ENCODE measurements at places on chromosomes 2 and 18. TPM values are rescaled to one million over a fixed set of nuclear protein-coding genes. Genes with fewer than 3 reads are reported as not detected.

The PPP1R1C gene
- total RNA-seq, result 14.5 TPM

The DNER gene
- total RNA-seq, result 28.4 TPM

The ILKAP gene
- 17.6 TPM for total RNA-seq

The LRRC30 gene
- not detected for total RNA-seq

The OSR1 gene
- total RNA-seq, result 12.5 TPM

The ARHGAP28 gene
- total RNA-seq, result 3.0 TPM

The C2orf78 gene
- not detected for total RNA-seq

The SERPINB11 gene
- not detected for total RNA-seq

The TPO gene
- 2.7 TPM for total RNA-seq

The PAX8 gene
- 1.2 TPM for total RNA-seq

The TRAPPC8 gene
- 33.8 TPM for total RNA-seq

The CD8A gene
- total RNA-seq, result 0.39 TPM

The POU3F3 gene
- 0.79 TPM for total RNA-seq

The GBX2 gene
- not detected for total RNA-seq

The ACMSD gene
- not detected for total RNA-seq

The ALPG gene
- not detected for total RNA-seq

The DSEL gene
- total RNA-seq, result 6.8 TPM

The GMCL1 gene
- total RNA-seq, result 5.4 TPM

The COX5B gene
- 1,312 TPM for total RNA-seq

The MPPE1 gene
- 18.7 TPM for total RNA-seq

The CNTNAP5 gene
- total RNA-seq, result not detected

The EVA1A gene
- 0.47 TPM for total RNA-seq

The GCG gene
- total RNA-seq, result not detected

The SEMA4C gene
- 23.3 TPM for total RNA-seq

The DSC2 gene
- total RNA-seq, result 19.5 TPM

The CAPN14 gene
- 0.16 TPM for total RNA-seq

The MC2R gene
- total RNA-seq, result not detected

The RND3 gene
- 9.6 TPM for total RNA-seq

The PROKR1 gene
- not detected for total RNA-seq

The CXCR4 gene
- 12.4 TPM for total RNA-seq

The GATA6 gene
- total RNA-seq, result 88.7 TPM

The GDF7 gene
- total RNA-seq, result 1.7 TPM

All from right atrium auricular region (tissue), 2 donors.